ENCODE measurements at places on chromosomes 3 and 15.

- DNase-seq = no peak
Measured at GRCh38 chr3:64470436-64470835, 217.4 kb downstream of the ADAMTS9 start.

DNA sequence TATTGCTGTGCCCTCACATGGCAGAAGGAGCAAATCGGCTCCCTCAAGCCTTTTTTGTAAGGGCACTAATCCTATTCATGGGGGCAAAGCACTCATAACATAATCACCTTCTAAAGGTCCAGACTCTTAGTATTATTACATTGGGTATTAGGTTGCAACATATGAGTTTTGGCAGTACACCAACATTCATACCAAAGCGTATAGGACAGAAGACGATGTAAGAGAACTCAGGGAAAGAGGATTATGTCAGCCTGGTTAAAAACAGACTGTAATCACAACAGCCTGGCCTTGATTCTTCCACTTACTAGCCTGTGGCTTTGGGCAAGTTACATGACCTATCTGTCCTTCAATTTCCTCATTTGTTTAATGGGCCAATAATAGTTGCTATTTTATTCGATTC, 828.5 kb upstream of the NECTIN3 start:
- DNase-seq = no peak

- no peak for DNase-seq
Measured at GRCh38 chr15:61327019-61327631, 98.0 kb upstream of the RORA start.

GRCh38 chr3:128079823-128080222, 27.6 kb downstream of the SEC61A1 start:
- DNase-seq = no peak

GRCh38 chr15:39959411-39959810, 25.5 kb downstream of the EIF2AK4 start:
- no peak for DNase-seq

- no peak for DNase-seq
Measured at GRCh38 chr3:197518881-197519421, 36.8 kb downstream of the BDH1 start.

GRCh38 chr3:119205209-119205608, 31.8 kb downstream of the UPK1B start:
- DNase-seq = no peak

DNA sequence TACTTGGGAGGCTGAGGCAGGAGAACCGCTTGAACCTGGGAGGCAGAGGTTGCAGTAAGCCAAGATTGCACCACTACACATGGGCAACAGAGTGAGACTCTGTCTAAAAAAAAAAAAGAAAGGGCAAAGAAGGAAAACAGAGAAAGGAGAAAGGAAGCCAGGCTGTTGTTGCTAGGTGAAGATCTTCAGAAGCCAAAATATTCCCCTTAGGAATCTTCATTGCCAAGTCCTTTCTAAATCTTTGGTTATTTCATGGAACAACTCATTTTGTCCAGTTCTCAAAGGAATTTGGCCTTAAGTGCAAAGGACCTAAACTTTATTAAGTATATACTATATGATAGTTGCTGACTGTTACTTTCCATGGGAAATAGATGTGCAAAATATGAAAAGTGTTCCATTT, 59.2 kb upstream of the OSBPL11 start:
- DNase-seq = no peak

GRCh38 chr15:51588966-51589365, 33.6 kb downstream of the DMXL2 start:
- DNase-seq = no peak

- no peak for DNase-seq
Measured at GRCh38 chr3:77468626-77469020, 428.7 kb downstream of the ROBO2 start.

DNA sequence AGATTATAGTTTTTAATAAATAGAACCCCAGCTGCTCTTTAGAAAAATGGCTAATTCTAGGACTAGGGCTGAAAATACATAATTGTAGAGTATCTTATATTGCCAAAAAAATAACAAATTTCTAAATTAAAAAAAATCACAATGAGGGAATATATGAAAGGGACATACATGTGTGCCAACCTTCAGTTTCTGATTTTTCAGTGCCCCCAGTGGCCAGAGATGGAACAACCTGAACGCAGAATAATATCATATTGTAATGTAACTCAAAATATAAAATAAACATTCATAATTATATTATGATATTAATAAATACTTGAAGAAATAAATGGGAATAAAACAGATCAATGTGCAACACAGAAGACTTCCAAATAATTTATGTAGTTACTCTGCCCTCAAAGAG, 460.5 kb downstream of the ZNF385D start:
- DNase-seq = no peak

Data from CD4-positive, alpha-beta T cell treated with Interferon alpha-2 for 1 hour (primary cell).